ENCODE measurements at places on chromosomes 12 and 14.

GRCh38 chr12:26748741-26749431 lies 84.1 kb downstream of the ITPR2 start:
- peak; percentile 66 for DNase-seq

DNA sequence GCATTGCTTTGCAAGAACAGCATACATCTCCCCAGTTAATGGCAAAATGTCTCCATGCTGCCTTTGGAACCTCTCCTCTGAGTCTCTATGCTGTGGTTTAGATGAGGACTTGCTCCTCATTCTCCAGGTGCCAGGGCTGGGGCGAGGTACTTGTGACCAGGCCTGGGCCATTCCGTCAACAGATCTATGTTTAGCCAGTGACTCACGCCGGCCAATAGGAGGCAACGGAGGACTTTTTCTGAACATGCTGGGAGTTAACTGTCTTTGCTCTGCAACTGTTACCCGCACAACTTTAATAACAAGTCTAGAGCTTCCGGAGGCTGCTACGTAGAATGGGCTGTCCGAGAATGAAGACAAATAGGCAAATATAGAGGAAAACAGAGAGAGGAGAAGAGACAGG lies 214.2 kb downstream of the GLT1D1 start:
- DNase-seq, result peak; percentile 5

GRCh38 chr14:92215579-92215978 lies 93.8 kb downstream of the CPSF2 start:
- DNase-seq, result no peak

- DNase-seq, result no peak
These were observed 8.4 kb upstream of the SYCP3 start for GRCh38 chr12:101747697-101748096.

DNA sequence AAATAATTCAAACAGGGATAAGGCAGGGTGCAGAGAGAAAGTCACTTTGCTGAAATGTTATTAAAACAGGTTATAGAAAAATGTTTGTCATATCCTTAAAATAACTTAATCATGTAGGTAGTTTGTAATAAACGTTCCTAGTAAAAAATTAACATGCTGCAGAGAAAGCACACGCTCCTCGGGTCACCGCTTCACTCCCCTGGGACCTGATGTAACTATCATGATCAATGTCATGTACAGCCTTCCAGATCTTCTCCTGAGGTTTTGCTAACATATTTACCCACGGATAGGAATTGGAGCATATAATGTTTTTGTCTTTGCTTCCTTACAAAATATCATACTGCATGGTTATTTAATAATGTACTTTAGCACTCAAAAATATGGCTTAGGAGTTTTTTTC lies 285.1 kb upstream of the TMEM132C start:
- no peak for DNase-seq

GRCh38 chr12:104877103-104877705 lies 80.9 kb downstream of the SLC41A2 start:
- peak; percentile 65 for DNase-seq

DNA sequence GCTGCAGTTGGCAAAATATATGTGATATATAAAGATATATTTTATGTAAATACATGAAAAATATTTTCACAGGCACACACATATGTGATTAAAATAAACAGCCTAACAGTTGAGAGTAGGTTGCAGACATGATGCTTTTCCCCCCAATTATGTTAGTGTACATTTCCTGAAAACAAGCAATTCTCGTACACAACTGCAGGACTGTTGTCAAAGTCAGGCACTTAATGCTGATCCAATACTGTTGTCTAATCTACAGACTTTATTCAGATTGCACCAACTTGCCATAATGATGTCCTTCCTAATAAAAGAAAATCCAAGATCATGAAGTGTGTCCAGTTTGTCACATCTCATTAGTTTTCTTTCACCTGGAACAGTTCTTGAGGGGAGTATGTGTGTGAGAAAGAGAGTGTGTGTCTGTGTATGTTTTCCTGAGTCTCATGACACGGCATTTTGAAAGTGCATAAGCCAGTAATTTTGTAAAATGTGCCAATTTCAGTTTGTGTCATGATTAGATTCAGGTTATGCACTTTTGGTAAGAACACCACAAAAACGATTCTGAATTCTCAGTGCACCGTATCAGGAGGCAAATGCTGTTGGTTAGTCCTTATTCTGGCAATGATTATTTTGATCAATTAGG lies 16.5 kb upstream of the SEL1L start:
- DNase-seq, result no peak

DNA sequence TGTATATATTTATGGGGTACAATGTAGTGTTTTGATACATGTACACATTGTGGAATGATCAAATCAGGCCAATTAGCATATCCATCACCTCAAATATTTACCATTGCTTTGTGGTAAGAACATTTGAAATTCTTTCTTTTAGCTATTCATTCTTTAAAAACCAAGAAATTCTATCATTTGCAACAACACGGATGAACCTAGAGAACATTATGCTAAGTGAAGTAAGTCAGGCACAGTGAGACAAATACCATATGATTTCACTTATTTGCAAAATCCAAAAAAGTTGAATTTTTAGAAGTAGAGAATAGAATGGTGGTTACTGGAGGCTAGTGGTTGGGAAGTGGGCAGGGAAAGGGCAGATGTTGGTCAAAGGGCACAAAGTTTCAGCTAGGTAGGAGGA lies 129.3 kb upstream of the PTPRQ start:
- no peak for DNase-seq

- DNase-seq, result no peak
These were observed 26.7 kb downstream of the C12orf75 start for GRCh38 chr12:105357162-105357691.

GRCh38 chr12:58378028-58378427 lies 436.7 kb downstream of the ATP23 start:
- DNase-seq, result peak; percentile 83

DNA sequence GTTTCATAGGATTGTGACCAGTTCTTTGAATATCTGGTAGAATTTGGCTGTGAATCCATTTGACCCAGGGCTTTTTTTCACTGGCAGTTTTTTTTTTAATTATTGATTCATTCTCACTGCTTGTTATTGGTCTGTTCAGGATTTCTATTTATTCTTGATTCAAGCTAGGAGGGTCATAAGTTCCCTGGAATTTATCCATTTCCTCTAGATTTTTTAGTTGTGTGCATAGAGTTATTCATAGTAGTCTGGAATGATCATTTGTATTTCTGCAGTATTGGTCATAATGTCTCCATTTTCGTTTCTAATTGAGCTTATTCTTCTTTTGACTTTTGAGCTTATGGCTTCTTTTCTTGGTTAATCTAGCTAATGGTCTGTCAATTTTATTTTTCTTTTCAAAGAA lies 291.6 kb downstream of the AKAP6 start:
- peak; percentile 66 for DNase-seq

DNA sequence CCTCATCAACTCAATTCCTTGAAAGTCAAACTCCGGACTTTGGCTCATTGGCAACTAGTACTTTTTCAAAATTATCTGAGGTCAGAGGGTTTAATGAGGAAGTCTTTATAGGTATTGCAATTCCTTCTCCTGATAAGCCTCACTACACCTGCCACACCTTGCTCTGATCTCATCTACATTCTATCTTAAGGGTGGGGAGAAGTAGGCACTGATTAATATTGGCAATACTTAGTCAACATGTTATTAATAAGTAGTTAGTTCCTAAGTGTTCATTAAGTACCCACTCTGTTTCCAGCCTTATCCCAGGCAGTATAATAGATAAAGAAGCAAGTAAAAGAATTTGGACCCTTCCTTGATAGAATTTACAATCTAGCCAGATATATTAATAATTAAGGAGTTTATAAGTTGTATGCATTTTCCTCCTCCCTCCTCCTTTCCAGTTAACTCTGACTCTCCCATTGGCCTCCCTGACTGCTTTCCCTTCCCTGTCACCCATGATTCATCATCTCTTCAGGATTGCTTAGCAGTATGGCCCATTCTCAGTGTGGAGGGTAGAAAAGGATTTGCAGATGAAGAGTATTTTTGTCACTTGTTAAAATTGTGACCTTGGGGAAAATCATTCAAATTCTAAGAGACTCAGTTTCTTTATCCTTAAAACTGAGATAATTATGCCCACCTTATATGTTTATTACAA lies 231.0 kb upstream of the ATP2B1 start:
- DNase-seq, result no peak

DNA sequence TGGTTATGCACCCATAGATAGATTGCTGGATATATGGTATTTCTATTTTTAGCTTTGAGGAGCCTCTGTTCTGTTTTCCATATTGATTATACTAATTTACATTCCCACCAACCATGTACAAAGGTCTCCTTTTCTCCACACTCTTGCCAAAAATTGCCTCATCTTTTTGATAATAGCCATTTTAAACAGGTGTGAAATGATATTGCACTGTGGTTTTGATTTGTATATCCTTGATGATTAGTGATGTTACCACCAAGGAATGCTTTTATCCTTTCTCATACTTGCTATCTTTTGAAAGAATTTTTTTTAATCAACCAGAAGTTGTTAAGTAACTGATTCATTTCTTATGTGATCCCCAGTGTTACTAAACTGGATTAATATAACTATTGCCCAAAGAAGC lies 60.0 kb downstream of the BBS10 start:
- DNase-seq, result no peak

DNA sequence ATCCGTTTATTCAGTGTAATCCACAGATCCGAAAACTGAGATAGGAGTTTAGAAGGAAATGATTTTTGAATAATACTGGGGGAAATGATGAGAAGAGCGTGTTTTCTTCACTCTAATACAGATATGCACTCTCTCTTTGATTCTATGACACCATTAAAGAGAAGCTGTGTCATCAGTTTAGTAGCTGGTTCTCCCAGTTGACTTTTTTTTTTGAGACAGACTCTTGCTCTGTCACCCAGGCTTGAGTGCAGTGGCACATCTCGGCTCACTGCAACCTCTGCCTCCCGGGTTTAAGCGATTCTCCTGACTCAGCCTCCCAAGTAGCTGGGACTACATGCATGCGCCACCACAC lies 48.4 kb upstream of the EML1 start:
- no peak for DNase-seq

DNA sequence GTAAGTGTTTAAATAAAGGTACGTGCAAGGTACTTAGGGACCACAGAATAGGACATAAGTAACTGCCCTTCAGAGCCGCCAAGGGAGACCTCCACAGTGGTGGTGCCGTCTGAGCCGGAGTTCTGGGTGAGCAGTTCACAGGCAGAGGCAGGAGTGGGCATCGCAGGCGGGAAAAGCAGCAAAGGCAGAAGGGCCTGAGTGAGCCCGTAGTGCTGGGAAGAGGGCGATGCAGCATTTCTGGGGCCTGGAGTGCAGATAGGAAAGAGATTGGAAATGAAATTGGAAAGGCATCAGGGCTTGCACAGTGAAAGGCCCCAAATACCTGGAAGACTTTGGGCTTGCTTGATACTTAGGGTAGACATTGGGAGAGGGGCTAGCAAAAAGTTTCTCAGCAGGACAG lies 32.9 kb downstream of the EVL start:
- no peak for DNase-seq

DNA sequence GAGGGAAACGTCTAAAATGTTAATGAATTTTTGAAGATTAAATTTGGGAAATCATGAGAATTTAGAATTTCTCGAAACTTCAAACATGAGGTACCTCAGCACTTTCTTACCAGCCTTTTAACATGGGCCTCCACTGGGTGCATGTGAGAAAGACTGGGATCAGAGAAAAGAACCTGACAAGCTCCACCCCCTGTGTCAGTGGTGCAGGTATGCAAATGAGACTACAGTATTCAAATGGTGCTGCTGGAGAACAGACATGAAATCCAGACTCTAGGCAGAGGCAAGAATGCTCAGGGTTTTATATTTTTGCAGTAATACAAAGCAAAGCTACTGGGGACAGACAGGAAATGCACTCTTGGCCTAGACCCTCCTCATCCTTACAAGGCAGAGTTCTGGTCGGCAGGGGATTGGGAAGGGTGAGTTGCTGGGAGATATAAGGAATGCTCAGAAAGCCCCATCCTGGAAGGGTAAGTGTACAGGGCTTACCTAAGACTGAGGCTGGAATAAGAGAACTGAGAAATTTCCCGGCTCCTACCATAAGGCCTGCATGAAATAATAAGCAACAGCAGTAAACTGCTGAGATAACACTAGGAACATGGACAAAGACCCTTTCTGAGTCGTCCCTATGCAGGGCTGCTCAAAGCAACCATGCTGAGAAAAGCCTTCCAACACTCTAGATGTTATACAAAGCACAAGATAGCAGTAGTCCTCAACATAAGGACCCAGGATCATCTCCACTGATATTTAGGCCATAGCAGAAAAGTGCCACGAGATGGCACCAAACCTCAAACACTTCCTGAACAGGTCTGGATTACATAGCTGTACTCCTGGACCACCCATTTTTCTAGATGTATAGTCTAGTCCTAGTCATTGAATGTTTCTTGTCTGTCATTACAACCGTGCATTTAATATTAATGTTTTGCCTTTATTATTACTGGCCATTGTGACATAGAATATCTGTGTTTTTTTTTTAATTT lies 260.8 kb downstream of the RASSF9 start:
- peak; percentile 71 for DNase-seq

DNA sequence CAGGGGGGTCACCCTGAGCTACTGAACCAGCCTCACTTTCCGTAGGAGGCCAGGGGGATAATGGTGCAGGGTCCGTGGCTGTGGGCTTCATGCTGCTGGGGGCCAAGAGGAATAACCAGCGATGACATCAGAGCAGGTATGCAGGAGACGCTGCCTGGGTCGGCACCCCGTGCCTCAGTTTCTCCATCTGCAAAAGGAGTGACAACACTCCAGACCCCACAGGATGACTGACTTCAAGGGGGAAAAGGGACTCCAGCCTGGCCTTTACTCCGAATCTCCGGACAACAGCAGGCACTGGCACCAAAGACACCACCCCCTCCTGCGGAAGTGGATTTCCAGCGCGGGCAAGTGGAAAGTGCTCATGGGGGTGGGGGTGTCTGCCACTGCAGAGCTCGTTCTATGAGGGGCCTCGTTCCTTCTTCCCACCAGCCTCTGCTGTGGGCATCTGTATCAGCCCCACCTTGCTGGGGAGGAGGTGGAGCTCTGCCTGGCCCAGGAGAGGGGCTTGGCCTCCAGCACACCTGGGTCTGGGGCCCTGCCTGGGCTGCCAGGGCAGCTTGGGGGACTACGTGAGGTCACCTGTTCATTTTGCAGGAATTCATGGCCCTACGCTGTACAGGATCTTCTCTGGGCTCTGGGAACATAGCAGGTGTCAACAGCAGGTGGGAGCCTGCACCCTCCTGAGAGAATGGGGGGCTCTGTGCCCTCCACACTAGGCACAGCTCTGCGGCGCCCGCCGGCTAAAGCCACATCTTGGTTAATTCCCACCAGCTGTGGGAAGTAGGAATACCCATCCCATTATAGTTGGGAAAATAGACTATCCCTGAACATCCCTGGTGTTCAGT lies 216.6 kb upstream of the C14orf180 start:
- DNase-seq, result no peak

GRCh38 chr14:22159099-22159498 lies 429.9 kb downstream of the DAD1 start:
- no peak for DNase-seq

GRCh38 chr12:45655743-45656142 lies 73.8 kb upstream of the ARID2 start:
- DNase-seq, result no peak

DNA sequence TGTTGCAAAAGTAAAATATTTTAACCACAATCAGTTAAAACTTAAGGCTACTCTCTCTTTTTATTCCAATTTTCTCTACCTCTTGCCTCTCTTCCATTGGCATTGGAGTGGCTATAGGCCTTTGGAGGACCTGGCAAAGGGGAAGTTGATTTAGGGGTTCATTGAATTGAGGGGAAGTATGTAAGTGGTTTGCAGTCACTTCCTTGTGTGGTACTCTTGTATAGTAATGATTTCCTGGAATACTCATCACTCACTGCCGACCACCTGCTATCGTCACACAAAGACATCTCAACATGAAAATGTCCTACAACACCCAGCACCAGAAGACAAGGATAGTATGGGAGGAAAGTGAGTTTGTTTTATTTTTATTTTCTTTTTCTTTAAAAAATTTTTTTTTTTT lies 45.7 kb upstream of the CPM start:
- no peak for DNase-seq
